Activated T-cell treated with anti-CD3 and anti-CD28 coated beads, Interleukin-2, amount 50 U/mL, for 72 hours (primary cell): ENCODE measurements at places on chromosomes 3 and 15. TPM values are rescaled to one million over a fixed set of nuclear protein-coding genes. Genes with fewer than 3 reads are reported as not detected.

GRCh38 chr15:57424628-57425405 lies 48.5 kb downstream of the CGNL1 start:
- no peak for DNase-seq

Gene GOLGA8M
- total RNA-seq, result not detected

GRCh38 chr15:77186594-77187011 lies 115.7 kb upstream of the TSPAN3 start:
- peak; percentile 2 for DNase-seq

Gene MUC20
- 7.8 TPM for total RNA-seq

DNA sequence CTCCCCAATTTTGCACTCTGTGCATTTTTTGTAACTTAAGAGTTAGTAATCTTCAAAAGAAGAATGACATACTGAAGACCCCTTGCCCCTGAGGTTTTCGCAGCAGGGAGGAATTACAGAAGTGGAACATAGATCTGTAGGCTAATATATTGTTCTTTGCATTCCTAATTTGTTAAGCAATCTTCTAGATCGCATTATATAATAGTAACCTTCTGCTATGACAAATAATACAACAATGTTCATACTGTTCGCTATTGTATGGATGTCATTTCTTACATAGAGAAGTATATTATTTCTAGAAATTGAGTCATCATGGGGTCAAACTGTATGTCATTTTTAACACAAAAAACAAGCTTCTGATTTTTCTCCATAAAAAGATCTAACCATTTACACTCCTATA lies 95.8 kb upstream of the TGFBR2 start:
- DNase-seq, result no peak

Gene NSMCE3
- total RNA-seq, result 11.4 TPM

- DNase-seq, result peak; percentile 31
Measured at GRCh38 chr3:129182390-129183185, 1.1 kb downstream of the CNBP start.

DNA sequence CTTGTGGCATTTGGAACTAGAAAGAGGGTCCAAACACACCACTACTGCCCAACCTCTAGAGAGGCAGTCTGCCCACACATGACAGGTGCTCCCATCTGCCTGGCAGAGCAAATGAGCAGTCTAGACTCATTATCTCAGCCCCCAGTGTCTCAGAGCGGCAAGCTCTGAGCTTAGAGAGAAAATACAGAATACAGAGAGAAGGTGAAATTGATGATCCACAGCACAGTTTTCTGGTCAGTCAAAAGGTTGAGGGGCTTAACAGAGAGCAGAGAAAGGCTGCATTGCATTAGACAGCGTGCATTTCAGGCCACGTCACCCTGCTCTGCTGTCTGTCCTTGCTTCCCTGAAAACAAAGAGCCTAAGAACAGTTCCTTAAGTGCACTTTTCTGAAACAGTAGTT lies 135.1 kb downstream of the KCNMB2 start:
- DNase-seq, result no peak

DNA sequence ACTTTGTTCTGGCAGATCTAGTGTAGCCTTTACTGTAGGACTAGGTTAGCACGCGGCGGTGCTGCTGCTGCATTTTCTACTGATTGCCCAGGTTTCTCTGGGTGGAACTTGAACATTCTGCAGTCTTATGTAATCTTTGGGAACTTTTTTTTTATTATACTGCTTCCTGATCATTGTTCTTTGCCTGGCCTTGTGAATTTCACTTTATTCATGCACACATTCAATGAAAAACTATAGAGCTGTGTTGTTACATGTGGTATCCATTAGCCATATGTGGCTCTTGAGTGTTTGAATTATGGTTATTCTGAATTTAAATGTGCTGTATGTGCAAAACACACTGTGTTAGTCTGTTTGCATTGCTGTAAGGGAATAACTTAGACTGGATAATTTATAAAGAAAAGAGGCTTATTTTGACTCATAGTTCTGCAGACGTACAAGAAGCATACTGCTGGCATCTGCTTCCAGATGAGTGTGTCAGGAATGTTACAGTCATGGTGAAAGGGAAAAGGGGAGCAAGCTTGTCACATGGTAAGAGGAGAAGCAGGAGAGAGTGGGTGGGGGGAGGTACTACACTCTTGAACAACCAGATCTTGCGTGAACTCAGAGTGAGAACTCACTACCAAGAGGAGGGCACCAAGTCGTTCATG lies 26.5 kb downstream of the MEF2A start:
- no peak for DNase-seq

DNA sequence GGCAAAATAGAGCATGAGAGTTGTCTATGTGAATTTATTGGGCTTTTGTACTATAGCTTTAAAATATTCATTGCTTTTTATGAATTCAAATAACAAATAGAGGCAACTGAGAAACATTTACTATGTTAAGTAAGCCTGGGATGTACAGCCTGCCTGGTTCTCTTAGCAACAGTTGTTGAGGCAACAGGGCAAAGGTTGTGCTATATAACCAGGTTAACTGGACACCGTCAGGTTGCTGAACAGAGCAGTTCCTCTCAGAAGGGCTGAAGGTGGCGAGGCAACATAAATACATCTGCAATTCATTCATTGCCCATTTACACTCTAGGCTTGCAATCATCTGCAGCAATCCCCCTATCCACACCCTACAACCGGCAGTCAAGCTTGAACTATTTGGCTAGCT lies 78.2 kb downstream of the GTF2E1 start:
- no peak for DNase-seq

Gene CFAP100
- not detected for total RNA-seq

Gene SPCS1
- 100 TPM for total RNA-seq

DNA sequence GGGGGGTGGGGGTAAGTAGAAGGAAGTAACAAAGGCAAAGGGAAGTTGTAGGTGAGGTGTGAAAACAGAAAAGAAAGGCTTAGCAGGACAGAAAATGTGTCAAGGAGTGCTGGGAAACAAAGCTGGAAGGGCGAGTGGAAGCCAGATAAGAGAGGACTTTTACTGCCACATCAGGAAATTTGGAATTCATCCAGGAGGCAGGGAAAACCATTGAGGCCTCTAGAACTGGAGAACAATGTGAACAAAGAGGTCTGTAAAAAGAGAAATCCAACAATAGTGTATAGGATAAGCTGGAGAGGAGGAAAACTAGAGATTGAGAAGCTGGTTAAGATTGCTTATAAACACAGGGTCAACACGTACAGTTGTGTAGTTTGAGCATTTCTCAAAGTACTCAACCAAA lies 116.6 kb downstream of the NTRK3 start:
- DNase-seq, result no peak

DNA sequence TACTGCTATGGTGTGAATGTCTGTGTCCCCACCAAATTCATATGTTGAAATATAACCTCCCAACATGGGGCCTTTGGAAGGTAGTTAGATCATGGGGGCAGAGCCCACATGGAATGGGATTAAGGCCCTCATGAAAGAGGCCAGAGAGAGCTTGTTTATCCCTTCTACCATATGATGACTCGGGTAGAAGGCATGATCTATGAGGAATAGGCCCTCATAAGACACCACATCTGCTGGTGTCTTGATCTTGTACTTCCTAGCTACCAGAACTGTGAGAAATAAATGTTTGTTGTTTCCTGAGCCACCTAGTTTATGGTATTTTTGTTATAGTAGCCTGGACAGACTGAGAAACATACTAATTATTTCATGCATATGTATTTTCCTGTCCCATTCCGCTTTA lies 51.9 kb downstream of the WWTR1 start:
- DNase-seq, result no peak

Gene RAB43
- total RNA-seq, result 82.5 TPM

Gene COL6A5
- not detected for total RNA-seq

DNA sequence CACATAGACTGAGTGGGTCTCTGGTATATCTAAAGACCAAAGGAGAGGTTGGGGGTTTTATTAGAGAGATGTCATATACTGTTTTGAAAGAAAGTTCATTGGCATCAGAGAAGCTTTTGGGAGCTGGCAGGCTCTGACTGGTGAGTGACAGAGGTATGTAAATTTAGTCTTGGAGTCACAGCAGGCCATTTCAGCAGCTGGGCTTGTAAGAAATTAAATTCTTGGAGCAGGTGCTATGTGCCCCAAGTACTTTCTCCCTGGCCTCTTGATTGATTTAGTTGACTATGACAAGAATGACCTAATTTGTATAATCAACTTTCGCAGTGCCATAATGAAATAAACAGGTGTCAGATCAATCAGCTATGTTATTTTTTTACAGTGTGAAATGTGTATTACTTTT lies 47.8 kb upstream of the CDAN1 start:
- no peak for DNase-seq

- DNase-seq, result no peak
Measured at GRCh38 chr3:55702822-55703221, 215.7 kb upstream of the WNT5A start.

GRCh38 chr15:48032911-48033310 lies 87.9 kb upstream of the SLC24A5 start:
- DNase-seq, result no peak

DNA sequence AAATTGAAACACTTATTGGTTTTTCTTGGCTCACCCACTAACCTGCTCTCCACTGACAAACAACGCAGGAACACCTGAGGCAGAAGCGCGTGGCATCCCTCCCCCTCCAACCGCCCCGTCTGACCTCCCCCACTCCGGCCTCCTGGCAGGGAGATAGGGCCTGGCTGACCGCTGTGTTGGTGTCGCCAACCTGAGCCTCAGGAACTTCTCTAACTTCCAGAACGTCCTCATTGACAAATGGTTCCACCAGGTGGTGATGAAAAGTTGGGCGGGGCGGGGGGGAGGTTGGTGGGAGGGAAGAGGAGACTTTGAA lies 22.8 kb downstream of the IL17RD start:
- DNase-seq, result no peak

Gene CCR3
- not detected for total RNA-seq

Gene DNAH12
- total RNA-seq, result 0.21 TPM

- DNase-seq, result no peak
Measured at GRCh38 chr3:14438929-14439328, 36.5 kb downstream of the SLC6A6 start.

GRCh38 chr3:116153174-116153573 lies 292.1 kb downstream of the LSAMP start:
- DNase-seq, result no peak

- no peak for DNase-seq
Measured at GRCh38 chr3:7503431-7503830, 642.5 kb downstream of the GRM7 start.

GRCh38 chr3:35320646-35321407 lies 318.5 kb upstream of the ARPP21 start:
- DNase-seq, result no peak

DNA sequence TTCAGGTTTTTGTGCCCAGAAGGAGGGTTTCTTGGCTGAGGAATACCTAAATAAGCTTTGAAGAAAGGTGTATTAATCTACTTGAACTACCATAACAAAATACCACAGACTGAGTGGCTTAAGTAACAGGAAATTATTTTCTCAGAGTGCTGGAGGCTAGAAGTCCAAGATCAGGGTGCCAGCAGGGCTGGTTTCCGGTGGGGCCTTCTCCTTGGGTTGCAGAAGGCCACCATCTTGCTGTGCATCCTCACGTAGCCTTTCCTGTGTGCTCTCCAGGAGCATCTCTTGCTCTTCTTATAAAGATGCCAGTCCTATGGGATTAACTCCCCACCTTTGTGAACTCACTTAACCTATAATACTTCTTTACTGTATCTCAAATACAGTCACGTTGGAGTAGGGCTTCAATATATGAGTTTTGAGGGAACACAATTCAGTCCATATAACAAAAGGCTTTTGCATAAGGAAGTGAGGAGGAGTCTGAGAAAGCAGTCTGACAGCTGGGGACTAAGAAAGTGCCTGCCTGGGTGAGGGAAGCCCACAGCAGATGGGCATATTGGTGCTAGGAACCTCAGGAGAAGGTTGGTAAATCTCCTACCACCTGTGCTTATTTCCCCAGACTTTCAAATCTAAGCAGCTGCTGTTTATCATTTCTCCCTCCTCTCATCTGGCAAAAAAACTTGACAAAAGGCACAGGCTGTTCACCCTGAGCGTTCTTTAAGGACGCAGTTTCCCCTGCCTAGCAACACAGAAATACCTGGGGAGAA lies 89.6 kb upstream of the CBLB start:
- no peak for DNase-seq

Gene TFRC
- total RNA-seq, result 164 TPM

- no peak for DNase-seq
Measured at GRCh38 chr15:94416820-94417219, 185.5 kb downstream of the MCTP2 start.

Gene ETV5
- total RNA-seq, result 3.4 TPM

Gene SAMMSON
- total RNA-seq, result not detected

Gene DPPA4
- 0.37 TPM for total RNA-seq

Gene GOLGA8K
- not detected for total RNA-seq

Gene CDC25A
- total RNA-seq, result 31.6 TPM

Gene GOLIM4
- total RNA-seq, result 5.8 TPM

Gene DUOXA2
- not detected for total RNA-seq

DNA sequence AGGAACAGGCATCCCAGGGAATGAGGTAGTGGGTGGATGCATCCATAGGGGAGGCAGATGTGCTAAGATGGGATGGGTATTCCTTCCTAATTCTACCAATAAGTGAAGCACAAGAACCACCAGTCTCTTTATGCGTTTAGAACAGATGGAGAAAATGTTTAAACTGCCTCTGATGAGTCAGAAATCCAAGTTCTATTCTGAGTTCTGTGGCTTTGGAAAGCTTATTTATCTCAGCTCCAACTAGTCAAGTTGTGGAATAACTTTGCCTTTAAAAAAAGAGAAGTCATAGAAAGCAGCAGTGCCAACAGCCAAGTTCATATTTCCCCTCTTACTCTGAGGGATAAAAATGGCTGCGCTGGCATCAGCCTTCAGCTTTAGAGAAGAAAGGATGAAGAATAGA lies 761.7 kb downstream of the IGSF11 start:
- DNase-seq, result no peak

GRCh38 chr15:45048794-45049631 lies 26.0 kb downstream of the SORD start:
- DNase-seq, result no peak

- no peak for DNase-seq
Measured at GRCh38 chr15:45604326-45604725, 17.1 kb downstream of the BLOC1S6 start.

Gene SENP7
- 26.9 TPM for total RNA-seq

Gene HEG1
- 7.4 TPM for total RNA-seq

- no peak for DNase-seq
Measured at GRCh38 chr3:45366290-45366689, 22.1 kb upstream of the LARS2 start.

DNA sequence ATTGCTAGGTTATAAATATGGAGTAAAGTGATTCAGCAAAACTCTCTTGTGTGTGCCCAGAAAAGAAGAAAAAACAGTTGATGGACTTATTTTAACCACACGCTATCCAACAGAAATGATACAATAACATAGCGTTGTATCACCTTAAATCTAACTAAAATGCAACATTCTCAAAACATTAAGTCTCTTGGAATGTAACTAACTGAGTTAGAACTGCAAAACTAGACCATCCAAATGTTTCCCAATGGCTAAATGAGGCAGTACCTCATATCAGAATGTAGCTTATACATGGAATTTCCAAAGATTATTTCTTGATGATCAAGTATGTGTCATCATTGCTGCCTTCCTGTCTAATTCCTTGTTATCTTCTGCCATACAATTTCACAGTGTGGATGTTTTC lies 187.9 kb downstream of the CNTN3 start:
- DNase-seq, result no peak

GRCh38 chr3:85592256-85592655 lies 633.5 kb downstream of the CADM2 start:
- DNase-seq, result no peak

GRCh38 chr3:36196058-36196457 lies 184.2 kb upstream of the STAC start:
- DNase-seq, result no peak

Gene MAP6D1
- 1.4 TPM for total RNA-seq

Gene SH3GL3
- not detected for total RNA-seq
